ENCODE measurements at places on chromosomes 7 and 10.

DNA sequence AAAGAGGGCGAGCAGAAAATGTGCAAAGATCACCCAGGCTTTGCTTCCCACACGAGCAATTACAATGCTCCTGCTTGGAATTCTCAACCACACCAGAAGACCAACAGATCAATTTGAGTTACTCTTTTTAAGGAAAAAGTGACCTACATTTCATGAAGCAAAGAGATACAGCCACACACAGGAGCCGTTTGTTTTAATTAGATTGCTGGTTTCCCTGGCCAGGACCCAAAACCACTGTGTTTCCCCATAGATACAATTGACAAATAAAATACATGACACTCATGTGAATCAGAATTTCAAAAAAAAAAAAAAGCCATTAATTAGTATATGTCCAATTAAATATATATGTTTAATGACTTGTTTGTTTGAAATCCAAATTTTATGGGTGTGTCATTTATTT lies 458.3 kb downstream of the PLXDC2 start:
- DNase-seq = no peak

GRCh38 chr7:191981-192649 lies at the start of gene FAM20C:
Gene FAM20C (plus strand): TSS chr7:192571. CDS start chr7:193200, 629 bp downstream.
- no peak for DNase-seq

DNA sequence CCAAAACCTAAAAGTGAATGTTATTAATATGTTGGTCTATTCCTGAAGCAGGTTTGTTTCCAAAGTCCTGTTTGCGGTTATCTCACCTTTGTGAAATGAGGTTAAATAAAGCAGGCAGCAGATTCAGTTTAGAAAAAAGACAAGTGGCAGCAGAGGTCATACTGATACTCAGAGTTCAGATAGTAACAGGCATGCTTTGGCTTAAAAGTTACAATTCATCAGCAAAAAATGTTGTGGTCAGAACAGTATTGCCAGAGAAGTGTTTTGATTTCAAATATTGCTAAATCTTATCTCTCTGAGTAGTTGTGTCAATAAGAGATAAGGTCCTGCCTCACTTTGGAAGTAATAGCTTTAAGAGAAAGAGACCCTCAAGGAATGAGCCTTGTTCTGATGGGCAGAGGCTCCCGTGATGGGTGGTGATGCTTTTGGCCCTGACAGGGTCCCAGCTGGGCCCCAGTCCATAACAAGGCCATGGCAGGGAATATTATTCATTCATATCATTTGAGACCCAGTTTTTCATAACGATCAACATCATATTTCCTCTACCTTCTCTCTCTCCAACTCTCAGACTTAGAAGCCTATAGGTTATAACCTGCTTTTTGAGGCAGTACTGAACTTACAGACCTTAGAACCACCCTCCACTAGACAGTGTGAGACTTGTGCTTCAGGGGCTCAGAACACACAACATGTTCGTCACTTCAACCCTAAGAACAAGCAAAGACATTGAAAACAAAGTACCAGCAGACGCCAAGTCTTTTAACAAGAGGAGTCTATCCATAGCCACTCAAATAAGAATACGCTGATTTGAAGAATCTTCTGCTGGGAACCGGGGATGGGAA lies 58.5 kb upstream of the AHR start:
- no peak for DNase-seq

DNA sequence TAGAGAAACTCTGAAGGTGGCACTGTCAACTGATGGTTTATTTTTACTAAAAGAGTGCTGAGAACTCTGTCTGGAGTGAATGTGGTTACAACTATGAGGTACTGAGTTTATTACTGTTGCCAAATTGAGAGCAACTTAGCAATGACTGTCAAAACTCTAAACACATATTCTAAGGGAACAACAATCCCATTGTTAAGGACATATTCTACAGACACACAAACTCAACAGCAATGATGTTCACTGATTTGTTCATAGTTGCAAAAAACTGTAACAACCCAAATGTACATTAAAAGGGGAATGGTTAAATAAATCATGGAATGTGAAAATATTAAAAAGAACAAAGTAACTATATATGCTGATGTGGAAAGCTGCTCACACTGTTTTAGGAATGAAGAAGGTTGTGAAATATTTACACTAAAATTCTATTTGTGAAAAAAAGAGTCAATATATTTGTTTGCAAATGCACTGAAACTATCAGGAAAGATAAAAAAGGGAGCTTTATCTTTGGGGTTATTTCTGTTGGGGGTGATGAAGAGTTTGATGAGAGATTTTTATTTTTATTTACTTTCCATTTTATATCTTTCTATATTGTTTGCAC lies 12.9 kb downstream of the PON2 start:
- no peak for DNase-seq

DNA sequence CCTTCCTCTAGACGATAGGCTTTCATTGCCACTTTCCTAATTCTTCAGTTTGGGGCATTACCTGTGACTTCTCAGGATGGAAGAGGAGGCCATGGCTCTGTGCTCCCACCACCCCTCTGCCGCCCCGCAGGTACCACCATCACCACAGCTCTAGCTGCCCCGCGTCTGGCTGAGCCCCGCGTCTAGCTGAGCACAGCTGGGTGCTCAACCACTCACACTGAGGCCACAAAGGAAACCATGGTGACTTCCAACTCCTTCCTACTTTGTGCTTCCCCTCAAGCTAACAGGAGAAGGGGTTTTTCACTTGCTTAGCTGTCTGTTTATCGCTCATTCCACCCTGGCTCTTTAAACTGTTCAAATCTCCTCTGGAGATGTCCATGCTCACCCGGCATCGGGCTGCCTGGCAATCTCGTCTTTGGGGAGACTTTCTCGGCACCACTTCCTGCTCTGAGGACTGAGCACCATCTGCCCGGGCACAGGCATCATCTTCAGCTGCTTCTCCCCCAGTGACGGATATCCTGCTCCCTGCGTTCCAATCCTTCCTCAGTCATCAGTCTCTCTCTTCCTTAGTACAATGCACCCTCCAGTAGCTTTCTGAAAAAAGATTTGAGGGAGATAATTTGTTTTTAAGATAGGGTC lies 59.4 kb downstream of the MAD1L1 start:
- no peak for DNase-seq

GRCh38 chr7:82965088-82966036 lies 197.3 kb downstream of the PCLO start:
- DNase-seq = no peak

Data from NCI-H1417 treated with DMSO at 0.1 percent for 48 hours (cell line).